Calu3 (cell line): ENCODE measurements at places on chromosomes 7 and 10. TPM values are rescaled to one million over a fixed set of nuclear protein-coding genes. Genes with fewer than 3 reads are reported as not detected.

The SUN3 gene
- total RNA-seq, result 1.1 and 1.8 TPM in 2 replicates

The ADAM8 gene
- total RNA-seq, result 40.4 and 54.4 TPM in 2 replicates

The CDC123 gene
- 84.8 and 96.3 TPM in 2 replicates for total RNA-seq

The MACC1 gene
- 190 and 199 TPM in 2 replicates for total RNA-seq

The ATG9B gene
- 7.9 and 17.7 TPM in 2 replicates for total RNA-seq

The HOGA1 gene
- total RNA-seq, result 7.8 and 7.9 TPM in 2 replicates

The ENO4 gene
- 0.12 TPM in 1 of 2 replicates, not detected in the other for total RNA-seq

The FAM180A gene
- total RNA-seq, result not detected in 2 replicates

The FZD8 gene
- 3.2 and 3.7 TPM in 2 replicates for total RNA-seq

The IKZF1 gene
- total RNA-seq, result 0.24 and 0.28 TPM in 2 replicates

The ADIRF gene
- total RNA-seq, result 2.2 TPM in 1 of 2 replicates, not detected in the other

The ZNF680 gene
- total RNA-seq, result 14.5 and 16.6 TPM in 2 replicates

- DNase-seq, result no peak
Observed at GRCh38 chr7:158647475-158647792, 57.2 kb downstream of the NCAPG2 start.

- no peak for DNase-seq
Observed at GRCh38 chr10:50396491-50397311, 145.4 kb upstream of the ASAH2 start.

- no peak for DNase-seq
Observed at GRCh38 chr7:17408904-17409290, 110.4 kb downstream of the AHR start.

- DNase-seq, result no peak
Observed at GRCh38 chr10:28429573-28430216, 103.2 kb upstream of the WAC start.

- DNase-seq, result no peak
Observed at GRCh38 chr10:20898866-20899535, 1.9 kb upstream of the NEBL start.

DNA sequence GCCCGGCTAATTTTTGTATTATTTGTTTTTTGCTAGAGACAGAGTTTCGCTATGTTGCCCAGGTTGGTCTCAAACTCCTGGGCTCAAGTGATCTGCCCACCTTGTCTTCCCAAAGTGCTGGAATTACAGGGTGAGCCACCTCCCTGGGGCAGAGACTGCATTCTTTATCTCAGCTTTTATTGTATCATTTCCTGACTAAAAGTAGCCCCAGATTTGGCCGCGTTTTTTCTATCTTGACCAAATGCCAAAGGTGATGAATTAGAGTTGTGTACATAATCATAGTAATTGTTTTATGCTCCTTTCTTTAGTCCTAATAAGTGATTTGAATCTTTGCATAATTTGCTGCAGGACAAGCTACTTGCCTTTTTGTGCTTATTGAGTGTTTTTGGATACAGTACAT lies 3.1 kb upstream of the SMNDC1 start:
- DNase-seq, result no peak

DNA sequence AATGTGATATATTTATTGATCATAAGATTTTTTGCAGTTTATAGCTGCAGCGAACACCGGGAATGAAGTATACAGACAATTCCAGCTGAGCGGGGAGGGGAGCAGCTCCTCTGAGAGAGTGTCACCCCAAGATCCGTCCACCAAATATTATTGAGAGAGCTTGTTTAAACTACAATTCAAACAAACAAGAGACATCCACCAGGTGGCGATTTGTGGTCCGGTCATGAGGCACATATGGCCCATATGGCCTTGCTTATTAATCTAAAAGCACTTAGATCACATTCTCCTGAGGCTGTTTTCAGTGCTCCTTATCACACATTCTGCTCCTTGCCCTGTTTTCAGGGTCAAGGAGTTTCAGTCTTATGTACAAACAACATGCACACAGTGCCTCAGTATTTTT lies 83.1 kb downstream of the THSD7A start:
- no peak for DNase-seq

DNA sequence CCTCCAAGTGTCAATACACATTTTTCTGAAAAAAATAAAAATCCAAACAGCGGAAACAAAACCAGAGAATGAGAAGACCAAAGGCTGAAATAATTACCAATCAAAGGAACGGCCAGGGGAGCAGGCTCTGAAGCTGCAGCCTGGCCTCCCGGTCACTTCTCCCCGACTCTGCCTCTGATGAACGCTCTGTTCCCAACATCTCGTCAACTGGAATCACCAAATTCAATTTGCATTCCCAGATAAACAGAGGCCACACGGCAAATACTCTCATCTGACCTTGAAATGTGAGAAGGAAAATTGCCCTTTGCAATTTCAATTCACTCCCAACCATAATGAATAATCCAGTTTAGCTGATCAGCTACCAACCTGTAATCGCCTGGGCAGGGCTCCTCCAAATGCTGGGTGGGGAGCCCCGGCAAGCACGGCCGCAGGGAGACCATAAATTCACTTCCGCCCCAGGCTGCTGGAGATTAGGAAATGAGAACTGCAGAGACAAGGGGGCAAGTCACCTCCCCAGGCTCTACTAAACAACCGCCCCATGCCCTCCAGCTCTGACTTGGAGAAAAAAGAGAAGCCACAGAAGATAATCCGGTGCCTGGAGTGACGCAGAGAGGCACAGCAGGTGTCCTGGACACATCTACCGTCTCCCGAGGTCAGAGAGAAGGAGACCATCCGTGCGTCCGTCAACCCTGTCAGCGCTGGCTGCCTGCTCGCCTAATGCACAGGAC lies 153.2 kb downstream of the MAD1L1 start:
- DNase-seq, result no peak

DNA sequence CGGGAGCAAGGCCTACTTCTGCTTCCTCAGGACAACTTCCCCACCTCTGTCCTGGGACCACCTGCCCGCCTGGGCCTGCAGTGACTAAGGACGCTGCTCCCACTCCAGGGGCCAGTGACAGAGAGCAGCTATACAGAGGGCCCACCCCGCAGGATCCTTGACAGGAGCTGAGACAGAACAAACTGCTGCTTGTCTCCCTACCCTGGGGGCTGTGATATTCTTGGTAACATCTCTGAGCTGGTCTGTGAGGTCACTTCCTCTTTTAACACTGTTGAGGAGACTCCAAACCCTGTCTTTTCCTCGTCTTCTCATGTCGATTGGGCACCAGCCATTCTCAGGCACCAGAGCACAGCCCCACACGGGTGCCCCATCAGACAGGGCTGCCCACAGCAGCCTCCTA lies 6.9 kb upstream of the MRPS24 start:
- DNase-seq, result no peak

- no peak for DNase-seq
Observed at GRCh38 chr10:33477291-33478088, 143.0 kb upstream of the NRP1 start.

DNA sequence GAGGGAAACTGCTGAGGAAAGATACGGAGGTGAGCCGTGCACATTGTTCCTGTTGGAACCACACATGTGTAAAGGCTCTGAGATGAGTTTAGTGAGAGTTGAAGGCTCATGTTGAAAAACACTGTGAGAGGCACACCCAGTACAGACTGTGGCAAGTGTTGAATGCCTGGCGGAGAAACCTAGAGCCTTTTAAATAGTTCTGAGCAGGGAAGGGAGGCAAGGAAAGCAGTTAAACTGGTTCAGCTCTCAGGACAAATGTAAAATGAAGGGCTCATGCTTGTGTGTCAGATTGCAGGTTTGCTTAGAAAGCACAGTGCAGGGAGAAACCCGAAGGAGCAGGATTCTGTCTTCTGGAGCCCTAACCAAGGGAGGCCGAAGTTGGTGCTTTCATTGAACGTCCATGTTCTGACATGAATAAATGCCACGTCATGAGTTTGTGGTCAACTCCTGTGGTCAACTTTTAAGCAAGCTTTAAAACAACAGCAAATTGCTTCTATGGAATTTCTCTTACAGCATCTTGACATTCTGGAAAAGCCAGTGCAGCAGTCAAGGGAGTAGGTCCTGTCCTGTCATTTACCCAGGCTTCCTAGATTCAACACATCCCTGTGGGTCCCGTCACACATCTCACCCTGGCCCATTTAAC lies 650.9 kb upstream of the GALNT17 start:
- no peak for DNase-seq

GRCh38 chr7:95411036-95411435 lies 14.9 kb upstream of the PON3 start:
- no peak for DNase-seq

DNA sequence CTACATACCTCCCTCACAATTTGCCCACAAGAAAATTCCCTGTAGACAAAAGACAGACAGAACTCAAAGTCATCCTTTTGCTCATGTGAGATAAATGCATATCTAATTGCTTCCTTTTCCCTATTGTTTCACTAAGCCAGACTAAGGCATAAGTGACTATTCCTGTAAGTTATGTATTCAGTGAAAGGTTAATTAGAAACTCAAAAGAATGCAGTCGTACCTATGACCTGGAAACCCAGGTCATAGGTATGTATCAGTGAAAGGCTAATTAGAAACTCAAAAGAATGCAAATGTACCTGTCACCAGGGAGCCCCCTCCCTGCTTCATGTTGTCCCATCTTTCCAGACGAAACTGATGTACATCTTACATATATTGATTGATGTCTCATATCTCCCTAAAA lies 10.3 kb upstream of the GARS1 start:
- no peak for DNase-seq

- no peak for DNase-seq
Observed at GRCh38 chr10:9863559-9864121, 1154.0 kb upstream of the CELF2 start.
